Naive thymus-derived CD8-positive, alpha-beta T cell (primary cell): ENCODE measurements at places on chromosomes 5 and 9.
A peak's percentile ranks its signal among the peaks of the same experiment; 100 is the strongest.

GRCh38 chr9:93174976-93175375 lies 9.0 kb upstream of the WNK2 start:
- H3K27ac ChIP-seq = no peak overlapping the region
- peaks cover 5% of the 10 kb centered on the region for H3K27me3 ChIP-seq
- H3K4me3 ChIP-seq = no peak overlapping the region
- no peak for DNase-seq

DNA sequence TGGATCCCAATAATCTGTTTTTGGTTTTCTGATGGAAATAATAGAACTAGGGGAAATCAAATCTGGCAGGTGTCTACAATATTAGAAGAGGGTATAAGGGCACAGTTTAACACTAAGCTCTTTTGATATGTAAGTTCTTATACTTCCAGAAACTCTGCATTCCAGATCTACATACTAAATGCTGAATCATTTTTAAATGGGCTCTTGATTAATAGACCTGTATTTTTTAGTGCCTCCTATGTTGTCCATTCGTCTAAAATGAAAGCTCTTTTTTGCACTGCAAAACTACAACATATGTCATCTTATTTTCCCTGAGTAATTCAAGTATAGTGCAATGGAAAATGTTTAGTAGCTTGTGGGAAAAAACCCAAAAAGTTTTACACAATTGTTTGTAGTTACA lies 44.2 kb downstream of the NR6A1 start:
- H3K27me3 ChIP-seq = peaks cover 5% of the 10 kb centered on the region
- DNase-seq = no peak
- no peak overlapping the region for H3K4me3 ChIP-seq
- H3K36me3 ChIP-seq = no peaks in the 10 kb centered on the region

DNA sequence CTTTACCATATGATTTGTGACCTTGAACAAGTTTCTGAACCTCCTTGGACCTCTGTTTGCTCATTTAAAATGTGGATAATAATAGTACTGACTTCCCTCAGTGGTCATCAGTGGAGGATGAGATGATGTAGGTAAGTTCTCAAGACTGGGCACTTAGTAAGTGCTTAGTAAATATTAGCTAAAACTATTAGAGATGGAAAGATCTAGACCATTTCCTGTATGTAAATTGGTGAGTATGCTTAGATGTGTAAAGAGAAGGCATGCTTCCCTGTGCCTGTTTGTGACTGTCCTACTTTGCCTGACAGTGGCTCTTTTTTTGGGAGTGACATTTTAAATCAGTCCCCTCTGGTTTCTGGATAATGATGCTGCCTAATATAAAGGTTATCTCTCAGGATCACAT lies 288.1 kb downstream of the GABRB2 start:
- H3K36me3 ChIP-seq = no peaks in the 10 kb centered on the region
- no peak for DNase-seq
- no peak overlapping the region for H3K4me3 ChIP-seq
- H3K27me3 ChIP-seq = no peaks in the 10 kb centered on the region
- H3K27ac ChIP-seq = no peak overlapping the region

- H3K36me3 ChIP-seq = no peaks in the 10 kb centered on the region
- peaks cover 60% of the 10 kb centered on the region for H3K4me1 ChIP-seq
These were observed 4.7 kb upstream of the PURA start for GRCh38 chr5:140109018-140109758.

- peaks cover 9% of the 10 kb centered on the region for H3K36me3 ChIP-seq
- DNase-seq = no peak
- no peaks in the 10 kb centered on the region for H3K4me1 ChIP-seq
- no peaks in the 10 kb centered on the region for H3K27me3 ChIP-seq
- no peak overlapping the region for H3K4me3 ChIP-seq
These were observed 29.0 kb upstream of the PAPPA start for GRCh38 chr9:116124472-116125040.

DNA sequence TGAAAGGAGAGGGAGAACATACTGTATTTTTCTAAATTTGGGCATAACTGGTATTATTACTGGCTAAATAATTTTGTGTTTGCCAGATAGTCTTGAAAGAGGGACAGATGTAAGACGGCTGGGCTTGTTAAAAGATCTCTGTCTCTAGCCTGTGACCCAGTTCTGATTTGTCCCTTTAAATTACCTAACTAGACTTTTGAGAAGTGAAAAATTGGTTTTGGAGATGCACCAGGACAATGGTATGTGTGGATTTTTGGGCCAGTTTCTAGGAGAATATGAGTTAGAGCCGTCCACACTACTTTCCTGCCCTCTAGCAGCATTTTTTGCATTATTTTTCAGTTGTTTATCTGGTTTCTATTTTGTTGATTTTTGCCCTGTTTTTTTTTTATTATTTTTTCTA lies 33.5 kb downstream of the LNPEP start:
- peaks cover 95% of the 10 kb centered on the region for H3K4me1 ChIP-seq
- peak overlapping the region; percentile 39 for H3K4me3 ChIP-seq
- DNase-seq = no peak
- H3K27ac ChIP-seq = peak overlapping the region; percentile 71
- H3K27me3 ChIP-seq = no peaks in the 10 kb centered on the region

DNA sequence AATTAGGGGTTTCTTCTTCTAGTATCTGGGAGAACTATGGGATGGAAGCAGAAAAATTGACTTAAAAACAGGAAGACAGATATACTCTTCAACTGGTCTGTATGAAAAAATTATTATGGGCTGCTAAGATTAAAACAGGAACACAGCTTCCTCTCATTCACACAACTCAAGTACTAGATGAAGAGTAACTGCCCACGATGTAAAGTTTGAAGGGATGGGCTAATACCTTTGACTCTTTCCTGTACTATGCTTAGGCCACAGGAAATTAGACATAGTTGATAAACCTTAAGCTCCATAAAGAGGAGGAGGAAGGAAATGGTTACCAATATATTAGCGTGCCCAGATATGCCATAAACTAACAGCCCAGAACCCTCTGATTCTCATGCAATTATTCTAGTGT lies 88.6 kb downstream of the ANKRD31 start:
- DNase-seq = no peak
- H3K27ac ChIP-seq = no peak overlapping the region
- H3K36me3 ChIP-seq = peaks cover 10% of the 10 kb centered on the region
- no peak overlapping the region for H3K4me3 ChIP-seq

DNA sequence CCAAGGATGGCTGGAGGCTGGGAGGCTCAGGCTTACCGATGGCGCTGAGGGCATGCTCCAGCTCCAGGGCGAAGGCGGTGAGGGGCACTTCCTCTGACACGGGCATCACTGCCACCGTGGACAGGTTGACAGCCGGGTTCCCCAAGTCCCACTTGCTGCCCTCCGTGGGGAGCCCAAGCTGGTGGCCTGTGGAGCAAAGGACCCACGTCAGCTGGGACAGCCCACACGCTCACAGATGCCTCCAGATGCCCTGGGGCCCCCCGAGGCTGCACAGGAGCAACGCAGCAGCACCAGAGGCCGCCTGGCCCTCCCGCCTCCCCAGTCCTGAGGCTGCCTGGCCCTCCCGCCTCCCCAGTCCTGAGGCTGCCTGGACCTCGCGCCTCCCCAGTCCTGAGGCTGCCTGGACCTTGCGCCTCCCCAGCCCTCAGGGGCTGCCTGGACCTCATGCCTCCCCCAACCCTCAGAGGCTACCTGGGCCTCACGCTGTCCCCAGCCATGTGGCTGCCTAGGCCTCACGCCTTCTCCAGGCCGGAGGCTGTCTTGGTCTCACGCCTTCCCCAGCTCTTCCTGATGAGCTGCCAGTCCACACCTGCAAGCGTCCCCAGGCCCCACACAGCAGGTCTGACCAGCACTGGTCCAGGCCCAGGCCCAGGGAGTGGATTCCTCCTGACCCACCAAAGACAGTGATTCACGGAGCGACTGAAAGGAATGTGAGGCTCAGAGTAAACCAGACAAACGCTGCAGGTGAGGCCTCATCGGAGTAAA lies 25.6 kb upstream of the NSMF start:
- H3K4me3 ChIP-seq = no peak overlapping the region
- peaks cover 7% of the 10 kb centered on the region for H3K4me1 ChIP-seq
- H3K27ac ChIP-seq = no peak overlapping the region
- H3K27me3 ChIP-seq = no peaks in the 10 kb centered on the region
- no peaks in the 10 kb centered on the region for H3K36me3 ChIP-seq

GRCh38 chr9:126507318-126508109 lies 106.2 kb upstream of the LMX1B start:
- H3K27me3 ChIP-seq = peaks cover 28% of the 10 kb centered on the region
- H3K4me1 ChIP-seq = peaks cover 4% of the 10 kb centered on the region
- no peaks in the 10 kb centered on the region for H3K36me3 ChIP-seq
- H3K27ac ChIP-seq = no peak overlapping the region
- DNase-seq = no peak

DNA sequence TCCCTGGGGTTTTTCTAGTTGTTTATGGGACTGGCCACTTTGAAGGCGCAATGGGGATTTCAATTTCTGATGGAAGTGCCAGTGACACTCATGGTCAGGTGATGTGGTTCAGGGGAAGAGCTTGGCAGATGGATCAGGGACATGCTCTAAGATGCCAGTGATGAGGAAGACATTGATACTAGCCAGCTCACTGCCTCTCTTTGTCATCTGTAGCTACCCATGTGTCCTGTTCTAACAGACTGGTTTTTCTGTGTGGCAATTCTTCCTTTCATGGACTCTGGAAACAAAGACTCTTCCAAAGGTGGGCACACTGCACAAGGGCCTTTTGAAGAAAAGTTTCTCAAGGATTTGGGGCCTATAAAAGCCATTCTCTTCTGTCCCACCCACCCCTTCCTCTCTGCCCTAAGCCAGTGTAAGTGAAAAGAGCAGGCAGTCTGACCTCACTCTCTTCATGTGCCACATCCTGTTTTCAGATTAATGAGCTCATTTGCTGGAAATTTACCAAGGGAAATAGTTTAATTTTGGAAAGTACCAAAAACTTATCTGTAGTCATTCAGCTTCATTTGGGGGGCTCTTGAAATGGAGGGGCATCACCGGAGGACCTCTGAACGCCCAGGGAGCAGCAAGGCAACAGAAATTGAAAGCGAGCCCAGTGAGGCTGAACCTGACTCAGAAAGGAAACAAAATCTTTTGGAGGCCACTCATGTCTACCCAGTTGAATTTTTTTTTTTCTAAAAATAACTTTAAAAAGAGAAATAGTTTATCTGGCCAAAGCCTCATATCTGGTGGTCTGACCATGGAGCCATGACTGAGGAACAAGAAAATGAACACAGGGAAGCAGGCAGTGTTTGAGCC lies 4.9 kb upstream of the TRAF1 start:
- no peaks in the 10 kb centered on the region for H3K27me3 ChIP-seq
- no peaks in the 10 kb centered on the region for H3K36me3 ChIP-seq
- H3K4me1 ChIP-seq = peaks cover 83% of the 10 kb centered on the region
- peak overlapping the region; percentile 94 for H3K4me3 ChIP-seq
- peak; percentile 63 for DNase-seq

GRCh38 chr5:100902440-100903038 lies 543 bp downstream of the ST8SIA4 start:
- H3K27ac ChIP-seq = peak overlapping the region; percentile 87
- peaks cover 55% of the 10 kb centered on the region for H3K4me1 ChIP-seq
- peak; percentile 35 for DNase-seq
- H3K36me3 ChIP-seq = peaks cover 7% of the 10 kb centered on the region
- no peaks in the 10 kb centered on the region for H3K27me3 ChIP-seq

DNA sequence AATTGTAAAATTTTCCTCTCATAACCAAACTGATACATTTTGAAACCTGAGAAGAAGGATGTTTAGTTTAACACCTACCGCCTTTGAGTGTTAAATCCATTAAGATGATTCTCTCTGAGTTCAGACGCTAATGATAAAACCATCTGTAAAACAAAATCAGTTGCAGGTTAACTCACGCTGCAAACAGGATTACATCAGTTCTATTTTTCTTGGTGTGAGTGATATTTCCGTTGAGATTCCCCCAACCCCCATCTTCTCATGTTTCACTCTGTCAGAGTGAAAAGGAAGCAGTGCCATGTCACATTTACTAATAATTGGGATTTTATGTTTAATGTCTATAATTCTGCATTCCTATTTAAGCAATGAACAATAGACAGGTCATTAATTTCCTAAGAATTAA lies 146.5 kb downstream of the FANCC start:
- H3K36me3 ChIP-seq = peaks cover 34% of the 10 kb centered on the region
- no peak for DNase-seq
- H3K27me3 ChIP-seq = no peaks in the 10 kb centered on the region
- no peak overlapping the region for H3K4me3 ChIP-seq
- no peak overlapping the region for H3K27ac ChIP-seq

DNA sequence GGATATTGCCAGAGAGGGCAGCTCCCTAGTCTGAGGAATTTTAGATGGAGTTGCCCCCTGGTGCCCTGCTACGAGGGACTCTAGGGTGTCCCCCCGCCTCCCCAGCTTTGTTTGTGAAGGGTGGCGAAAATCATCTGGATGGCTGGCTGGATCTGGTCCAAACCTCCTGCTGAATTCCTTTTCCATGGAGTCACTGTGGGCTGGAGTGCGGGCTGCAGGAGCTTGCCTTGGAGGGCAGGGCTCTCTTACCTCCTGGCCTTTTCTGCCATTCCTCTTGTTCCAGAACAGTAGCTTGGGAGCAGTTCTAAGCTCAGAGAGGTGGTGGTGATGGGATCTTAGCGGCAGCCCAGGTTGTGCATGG lies 2.1 kb downstream of the SYNPO start:
- DNase-seq = no peak
- H3K27ac ChIP-seq = no peak overlapping the region
- H3K27me3 ChIP-seq = peaks cover 4% of the 10 kb centered on the region
- no peaks in the 10 kb centered on the region for H3K36me3 ChIP-seq
- H3K4me1 ChIP-seq = no peaks in the 10 kb centered on the region

DNA sequence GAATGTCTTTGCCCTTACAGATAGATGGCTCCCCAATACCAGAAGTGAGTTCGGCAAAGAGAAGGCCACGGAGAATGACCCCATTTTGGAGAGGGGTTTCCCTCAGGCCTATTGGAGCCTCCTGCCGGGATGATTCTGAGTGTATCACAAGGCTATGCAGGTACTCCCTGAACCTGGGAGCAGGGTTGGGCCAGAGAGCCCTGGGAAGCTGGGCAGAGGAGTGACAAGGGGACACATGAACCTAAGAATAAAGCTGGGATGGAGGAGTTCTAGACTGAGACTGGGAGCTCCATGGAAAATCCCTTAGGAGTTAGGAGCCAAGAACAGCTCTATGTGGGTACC lies 433 bp downstream of the LEAP2 start:
- H3K4me3 ChIP-seq = no peak overlapping the region
- no peak for DNase-seq
- no peak overlapping the region for H3K27ac ChIP-seq
- peaks cover 1% of the 10 kb centered on the region for H3K4me1 ChIP-seq

- no peak overlapping the region for H3K4me3 ChIP-seq
- no peak for DNase-seq
- H3K27me3 ChIP-seq = no peaks in the 10 kb centered on the region
- H3K36me3 ChIP-seq = no peaks in the 10 kb centered on the region
- H3K27ac ChIP-seq = no peak overlapping the region
These were observed 11.3 kb downstream of the MYMK start for GRCh38 chr9:133513214-133514100.

- H3K36me3 ChIP-seq = peaks cover 5% of the 10 kb centered on the region
- peak; percentile 77 for DNase-seq
- H3K27ac ChIP-seq = peak overlapping the region; percentile 86
These were observed 23.6 kb downstream of the PCDHGC5 start for GRCh38 chr5:141512390-141512910.

GRCh38 chr5:68818057-68818695 lies 275.6 kb upstream of the SLC30A5 start:
- peaks cover 2% of the 10 kb centered on the region for H3K27me3 ChIP-seq
- H3K4me3 ChIP-seq = no peak overlapping the region
- DNase-seq = no peak
